CD4-positive, alpha-beta T cell treated with Interleukin-12 subunit alpha and Interleukin-12 subunit beta, for 1 hour (primary cell): ENCODE measurements at places on chromosomes 5 and 9.

DNA sequence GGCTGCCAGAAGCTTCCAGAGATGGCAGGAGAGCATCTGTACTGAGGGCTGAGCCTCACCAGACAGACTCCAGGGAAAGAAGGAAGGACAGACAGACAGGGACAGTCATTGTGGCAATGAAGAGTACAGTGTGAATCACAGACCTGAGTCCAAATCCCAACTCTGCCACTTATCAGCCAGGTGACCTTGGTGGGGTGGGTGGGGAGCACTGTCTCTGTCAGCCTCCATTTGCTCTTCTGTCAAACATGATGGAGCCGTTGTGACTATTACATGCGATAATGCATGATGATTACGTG is 85.9 kb upstream of the FSTL4 start:
- DNase-seq: no peak

GRCh38 chr5:89613222-89613956 is 730.4 kb upstream of the MEF2C start:
- no peak for DNase-seq

- DNase-seq: no peak
Measured at GRCh38 chr9:86732514-86733171, 214.7 kb downstream of the GAS1 start.

DNA sequence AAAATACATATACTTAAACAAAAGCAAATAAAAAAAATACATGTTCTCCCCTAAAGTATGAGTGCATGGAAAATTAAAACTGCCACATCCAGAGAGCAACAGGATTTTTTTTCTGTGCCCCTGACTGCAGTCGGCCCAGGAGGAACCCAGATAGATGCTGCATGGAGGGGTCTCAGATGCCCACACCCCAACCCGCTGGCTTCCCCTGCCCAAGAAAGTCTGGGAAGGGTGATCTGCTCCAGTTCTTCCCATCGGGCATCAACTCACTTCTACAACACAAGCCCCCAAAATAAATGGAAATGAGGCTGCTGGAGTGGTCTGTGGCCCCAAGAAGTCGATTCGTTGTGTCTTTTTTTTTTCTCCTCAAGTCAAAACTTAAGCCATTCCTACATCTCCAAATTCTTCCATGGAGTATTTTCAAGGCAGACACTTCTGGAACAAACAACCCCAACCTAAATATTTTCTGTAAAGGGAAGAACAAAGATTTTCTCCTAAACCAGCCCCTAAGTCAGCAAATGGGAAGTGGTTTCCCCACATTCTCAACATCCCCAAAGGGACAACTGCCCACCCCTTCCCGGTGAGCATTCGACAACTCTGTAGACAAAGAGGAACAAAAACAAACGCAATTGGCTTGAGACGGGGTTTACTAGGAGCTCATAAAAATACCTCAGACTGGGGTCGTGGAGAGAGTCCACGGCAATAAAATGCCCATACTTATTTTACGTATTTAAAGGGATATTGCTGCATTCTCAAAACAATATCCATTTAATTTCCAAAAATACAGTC is 46.7 kb downstream of the ROR2 start:
- DNase-seq: no peak

GRCh38 chr9:105024529-105024928 is 96.6 kb upstream of the ABCA1 start:
- DNase-seq: no peak

GRCh38 chr5:140372971-140373487 is 13.0 kb downstream of the SLC4A9 start:
- peak; percentile 53 for DNase-seq

DNA sequence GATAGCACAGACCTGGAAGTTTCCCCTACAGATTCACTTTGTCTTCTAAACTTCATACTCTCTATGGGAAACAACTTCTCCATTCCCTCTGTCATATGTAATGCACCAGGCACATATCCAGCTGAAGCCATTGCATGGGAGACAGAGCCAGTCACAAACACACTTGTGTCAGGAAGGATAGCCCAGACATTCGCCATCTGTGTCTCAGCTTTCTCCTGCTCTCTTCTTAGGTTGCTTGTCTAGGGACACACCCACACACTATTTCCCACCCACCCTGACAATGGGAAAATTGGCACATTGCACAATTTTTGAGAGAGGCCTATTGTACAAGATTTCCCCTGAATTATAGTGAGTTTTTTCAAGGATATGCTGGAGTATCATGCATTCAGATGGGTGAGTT is 158.4 kb upstream of the MPDZ start:
- DNase-seq: no peak

DNA sequence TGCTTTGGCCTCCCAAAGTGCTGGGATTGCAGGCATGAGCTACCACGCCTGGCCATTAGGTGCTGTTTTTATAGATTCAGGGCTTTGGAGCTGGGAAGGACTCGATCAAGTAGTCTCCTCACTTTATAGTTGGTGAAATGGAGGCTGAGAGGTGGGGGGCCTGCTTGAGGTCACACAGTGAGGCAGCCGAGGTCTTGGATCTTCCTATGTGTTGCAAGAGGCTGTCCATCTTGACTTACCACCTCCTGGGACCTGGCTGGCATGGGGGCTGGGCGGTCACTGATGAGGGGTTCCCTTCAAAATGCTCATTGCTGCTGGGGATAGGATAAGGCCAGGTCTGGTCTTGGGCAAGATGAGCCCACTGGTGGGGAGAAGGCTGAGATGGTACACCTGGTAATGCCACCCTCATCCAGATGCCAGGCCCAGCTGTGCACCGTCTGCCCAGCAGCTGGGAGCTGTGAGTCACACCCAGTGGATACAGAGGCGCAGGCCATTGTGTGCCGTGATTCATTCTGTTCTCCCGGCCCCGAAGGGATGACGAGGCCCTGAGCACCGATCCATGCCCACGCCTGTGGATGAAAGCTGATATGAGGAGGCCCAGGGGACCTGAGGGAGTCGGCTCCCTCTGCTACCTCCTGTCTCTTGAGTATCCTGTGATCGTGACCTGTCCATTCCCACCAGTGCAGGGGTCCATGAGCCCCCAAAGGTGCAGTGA is 10.5 kb upstream of the NDST1 start:
- no peak for DNase-seq

GRCh38 chr5:137954131-137954879 is 65.0 kb downstream of the PKD2L2 start:
- no peak for DNase-seq

GRCh38 chr9:123542435-123543225 is 186.6 kb downstream of the CRB2 start:
- DNase-seq: no peak

GRCh38 chr9:134837529-134837928 is 43.1 kb upstream of the FCN2 start:
- no peak for DNase-seq

GRCh38 chr9:84953797-84954705 is 284.5 kb downstream of the NTRK2 start:
- peak; percentile 24 for DNase-seq

- no peak for DNase-seq
Measured at GRCh38 chr9:109828254-109828653, 48.3 kb downstream of the PALM2AKAP2 start.

GRCh38 chr5:83246071-83246470 is 168.7 kb downstream of the XRCC4 start:
- no peak for DNase-seq

DNA sequence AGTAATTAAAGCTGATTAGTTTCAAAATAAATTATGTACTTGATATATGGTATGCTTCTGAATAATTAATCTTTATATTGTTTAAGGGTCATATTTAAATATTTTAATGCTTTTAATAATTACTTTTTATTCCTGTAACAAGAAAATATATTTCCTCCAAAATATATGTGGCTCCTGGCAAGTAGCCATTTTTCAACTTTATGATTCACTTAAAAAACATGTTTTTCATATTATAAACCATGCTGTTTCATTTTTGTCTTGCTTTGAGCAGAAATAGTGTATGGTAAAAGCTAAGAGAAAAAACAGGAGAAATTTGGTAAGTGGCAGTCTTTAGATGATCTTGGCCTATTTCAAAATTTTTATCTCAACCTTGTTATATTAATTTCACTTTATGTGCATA is 14.6 kb downstream of the SPATA9 start:
- no peak for DNase-seq

DNA sequence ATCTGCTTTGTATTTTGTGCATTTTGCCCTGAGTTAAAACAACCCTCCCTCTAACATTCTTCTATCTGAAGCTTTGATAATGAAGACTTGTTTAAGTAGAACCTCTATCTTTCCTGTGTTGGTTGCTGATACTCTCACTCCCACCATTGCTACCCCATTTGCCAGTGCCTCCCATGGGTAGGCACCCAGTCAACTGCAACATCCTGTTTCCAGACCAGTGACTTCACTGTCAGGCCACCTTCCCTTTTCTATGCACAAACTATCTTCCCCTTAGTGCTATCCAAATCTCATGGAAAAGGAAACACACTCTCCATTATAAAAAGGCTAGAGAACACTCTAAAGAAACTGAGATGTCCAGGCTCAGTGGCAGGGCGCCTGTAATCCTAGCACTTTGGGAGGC is 5.6 kb upstream of the IARS1 start:
- DNase-seq: no peak

GRCh38 chr5:9318031-9318430 is 227.8 kb downstream of the SEMA5A start:
- DNase-seq: no peak

DNA sequence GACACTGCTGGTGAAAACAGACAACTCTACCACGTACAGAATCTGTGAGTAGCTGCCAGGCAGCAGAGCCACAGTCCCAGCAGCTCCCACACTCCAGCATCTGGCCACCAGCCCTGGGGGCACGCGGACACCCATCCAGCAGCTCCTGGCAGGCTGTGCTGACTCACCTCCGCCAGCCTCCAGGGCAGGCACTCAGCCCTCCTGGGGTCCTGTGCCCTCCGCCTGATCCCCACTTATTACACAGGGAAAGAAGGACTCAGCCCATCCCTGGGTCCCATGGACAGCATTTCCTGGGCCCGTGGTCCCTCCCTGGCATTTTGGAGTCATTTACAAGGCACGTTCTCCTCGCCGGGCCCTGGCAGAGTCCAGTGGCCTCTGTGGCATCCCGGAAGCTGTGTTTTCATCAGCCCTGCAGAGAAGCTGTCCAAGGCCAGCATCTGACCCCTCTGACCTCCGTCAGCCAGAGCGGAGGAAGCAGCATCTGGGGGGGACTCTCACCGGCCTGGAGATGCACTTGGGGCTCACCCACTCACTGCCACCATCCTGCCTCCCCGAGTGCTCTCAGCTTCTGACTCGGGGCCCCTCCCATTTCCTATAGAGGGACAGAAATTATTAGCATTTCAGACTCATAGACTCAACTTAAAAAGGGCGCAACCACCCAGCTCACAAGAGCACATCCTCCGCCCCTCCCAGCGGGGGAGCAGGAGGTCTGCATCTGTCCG is 21.6 kb downstream of the PAEP start:
- DNase-seq: no peak

GRCh38 chr5:14445013-14445412 is 136.6 kb upstream of the OTULINL start:
- DNase-seq: no peak

GRCh38 chr9:117344892-117345660 is 69.8 kb downstream of the ASTN2 start:
- no peak for DNase-seq

GRCh38 chr5:114467171-114467570 is 105.3 kb downstream of the KCNN2 start:
- no peak for DNase-seq

DNA sequence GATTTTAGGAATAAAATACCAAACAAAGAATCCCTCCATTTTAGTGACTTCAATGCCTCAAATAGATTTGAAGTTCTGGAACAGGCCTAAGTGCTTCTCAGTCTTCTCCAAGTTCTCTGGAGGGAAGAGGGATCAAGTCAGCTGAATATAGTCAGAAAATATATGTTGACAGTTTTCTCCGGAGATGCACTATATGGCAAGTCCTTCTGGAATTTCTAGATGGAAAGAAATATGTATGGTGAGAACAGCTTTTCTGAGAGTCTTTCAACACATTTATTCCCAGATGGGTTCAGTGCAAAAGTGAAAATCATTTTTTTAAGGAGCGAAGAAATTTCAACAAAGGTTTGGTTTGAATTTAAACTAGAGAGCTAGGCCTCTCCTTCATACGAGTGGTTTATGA is 317.4 kb upstream of the SLC30A5 start:
- DNase-seq: no peak

DNA sequence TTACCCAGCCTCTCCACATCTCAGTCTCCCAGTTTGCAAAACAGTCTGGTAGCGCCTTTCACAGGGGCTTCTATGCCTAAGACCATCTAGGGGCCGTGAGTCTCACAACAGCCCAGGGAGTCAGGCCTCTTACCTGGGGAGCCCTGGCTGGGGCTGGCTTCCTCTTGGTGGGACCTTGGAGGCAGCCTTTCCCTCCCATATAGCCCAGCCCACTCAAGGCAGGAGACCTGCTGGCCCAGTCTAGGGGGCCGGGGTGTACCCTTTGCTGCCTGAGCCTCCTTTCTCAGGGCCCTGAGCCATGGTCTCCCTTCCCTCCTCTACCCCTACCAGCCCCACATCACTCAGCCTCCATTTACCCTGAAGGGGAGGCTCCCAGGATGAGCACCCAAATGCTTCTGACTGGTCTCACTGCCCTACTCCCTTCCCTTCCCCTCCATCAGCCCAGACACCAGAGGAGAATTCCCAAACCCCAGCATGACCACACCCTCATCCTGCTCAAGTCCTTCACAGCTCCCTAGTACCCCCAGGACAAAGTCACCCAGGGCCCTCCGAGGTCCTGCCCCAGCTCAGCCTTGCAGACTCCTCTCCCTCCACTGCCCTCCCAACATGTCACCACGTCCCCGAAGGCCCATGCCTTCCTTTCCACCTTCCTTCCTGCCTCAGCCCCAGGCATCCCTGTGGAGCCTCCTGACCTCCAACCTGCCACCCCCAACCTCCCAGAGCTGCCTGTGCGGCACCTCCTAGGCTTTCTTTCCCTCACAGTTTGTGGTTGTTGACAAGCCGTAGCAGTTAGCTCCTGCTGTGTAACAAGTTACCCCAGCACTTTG is 55.3 kb downstream of the BARX1 start:
- DNase-seq: no peak

- DNase-seq: no peak
Measured at GRCh38 chr5:43855452-43855851, 252.5 kb downstream of the NNT start.

DNA sequence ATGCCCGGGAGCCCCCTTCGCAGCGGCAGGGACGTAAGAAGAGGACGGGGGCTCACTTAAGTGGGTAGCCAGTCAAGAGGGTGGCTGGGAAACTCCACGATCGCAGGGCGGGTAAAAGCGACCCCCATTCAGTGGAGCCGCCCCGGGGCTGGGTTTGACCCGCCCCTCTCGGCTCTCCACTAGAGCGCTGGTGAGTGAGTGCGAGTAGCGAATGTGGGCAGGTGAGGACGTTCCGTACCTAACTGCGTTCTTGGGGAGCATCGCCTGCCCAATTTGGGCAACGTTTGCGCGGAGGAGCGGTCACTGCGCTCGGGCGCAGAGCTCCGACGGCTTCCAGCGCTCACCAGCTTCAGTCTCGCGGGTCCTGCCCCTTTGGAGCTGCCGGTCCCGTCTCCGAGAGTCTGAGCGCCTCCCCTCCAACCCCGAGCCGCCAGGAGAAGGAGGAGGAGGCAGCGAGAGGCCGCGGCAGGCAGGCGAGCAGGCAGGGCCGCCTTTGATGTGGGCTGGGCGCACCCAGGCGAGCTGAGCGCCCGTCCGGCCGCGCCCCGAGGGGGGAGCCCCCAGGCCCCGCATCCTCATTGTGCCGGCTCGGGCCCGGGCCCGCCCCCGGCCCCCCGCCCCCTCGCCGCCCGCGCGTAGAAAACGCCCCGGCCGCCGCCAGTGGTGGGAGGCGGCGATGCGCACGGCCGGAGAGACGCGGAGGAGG is at the start of gene FGF18:
Gene FGF18 (plus strand): TSS at position 666 of the 706 bp plus-strand sequence. CDS start 553 bp downstream, outside the sequence.
- peak; percentile 36 for DNase-seq
